ENCODE measurements at places on chromosomes 11 and 22. TPM values are rescaled to one million over a fixed set of nuclear protein-coding genes. Genes with fewer than 3 reads are reported as not detected.

- no peaks in the 10 kb centered on the region for H3K36me3 ChIP-seq
- no peaks in the 10 kb centered on the region for H3K4me1 ChIP-seq
- DNase-seq: no peak
- no peak overlapping the region for H3K27ac ChIP-seq
Observed at GRCh38 chr11:18757811-18758210, 31.8 kb upstream of the IGSF22 start.

GRCh38 chr22:27637604-27638003 is 164.0 kb downstream of the MN1 start:
- H3K4me1 ChIP-seq: no peaks in the 10 kb centered on the region
- no peak overlapping the region for H3K4me3 ChIP-seq
- DNase-seq: no peak
- H3K27me3 ChIP-seq: peaks cover 21% of the 10 kb centered on the region
- no peaks in the 10 kb centered on the region for H3K36me3 ChIP-seq

DNA sequence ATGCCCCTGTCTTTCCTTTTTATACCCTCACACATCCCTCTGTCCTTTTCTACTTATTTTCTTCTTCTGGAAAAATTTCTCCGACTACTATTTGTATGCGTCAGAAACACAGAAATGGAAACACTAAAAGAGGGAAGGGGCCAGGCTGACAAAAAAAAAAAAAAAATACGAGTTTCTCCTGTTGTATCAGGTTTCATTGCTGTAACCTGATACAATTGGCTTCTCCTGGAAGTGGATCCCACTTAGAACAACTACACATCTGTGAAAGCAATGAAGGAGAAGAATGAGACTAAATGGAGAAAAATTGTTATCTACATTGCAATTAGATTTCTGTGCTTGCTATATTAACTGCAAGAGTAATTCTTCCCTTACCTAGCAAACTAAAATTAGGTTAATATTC is 393.9 kb downstream of the GUCY1A2 start:
- no peaks in the 10 kb centered on the region for H3K4me1 ChIP-seq
- H3K36me3 ChIP-seq: no peaks in the 10 kb centered on the region
- DNase-seq: no peak
- H3K4me3 ChIP-seq: no peak overlapping the region
- no peaks in the 10 kb centered on the region for H3K27me3 ChIP-seq
- H3K27ac ChIP-seq: no peak overlapping the region

The SLC22A12 gene
- not detected for total RNA-seq

GRCh38 chr11:93984936-93985335 is 36.2 kb upstream of the HEPHL1 start:
- H3K4me3 ChIP-seq: no peak overlapping the region
- H3K27ac ChIP-seq: no peak overlapping the region
- no peaks in the 10 kb centered on the region for H3K4me1 ChIP-seq
- peaks cover 2% of the 10 kb centered on the region for H3K27me3 ChIP-seq
- DNase-seq: no peak

DNA sequence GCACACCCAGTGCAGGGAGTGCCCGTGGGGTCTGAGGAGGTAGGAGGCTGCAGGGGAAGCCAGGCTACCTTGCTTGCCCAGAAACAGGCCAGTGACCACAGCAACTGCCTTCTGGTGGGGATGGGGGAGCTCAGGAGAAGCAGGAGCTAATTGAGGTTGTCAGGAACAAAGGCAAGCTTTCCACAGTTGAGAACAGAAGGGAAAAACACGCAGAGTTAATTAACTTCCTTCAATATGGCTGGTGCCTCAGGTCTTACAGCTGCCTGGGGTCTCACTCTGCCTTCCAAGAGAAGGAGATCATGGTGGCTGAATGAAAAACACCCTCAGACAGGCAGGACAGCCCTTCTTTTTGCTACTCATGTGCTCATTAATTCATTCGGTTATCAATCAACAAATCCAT is 127.9 kb upstream of the SYT13 start:
- no peaks in the 10 kb centered on the region for H3K4me1 ChIP-seq
- H3K27ac ChIP-seq: no peak overlapping the region
- H3K27me3 ChIP-seq: peaks cover 14% of the 10 kb centered on the region
- no peaks in the 10 kb centered on the region for H3K36me3 ChIP-seq
- H3K4me3 ChIP-seq: no peak overlapping the region

- H3K4me3 ChIP-seq: no peak overlapping the region
- peaks cover 31% of the 10 kb centered on the region for H3K4me1 ChIP-seq
- no peaks in the 10 kb centered on the region for H3K36me3 ChIP-seq
- no peak overlapping the region for H3K27ac ChIP-seq
- no peak for DNase-seq
- peaks cover 1% of the 10 kb centered on the region for H3K27me3 ChIP-seq
Observed at GRCh38 chr11:69306821-69307220, 12.9 kb downstream of the MYEOV start.

The CNGA4 gene
- total RNA-seq: 1.2 TPM

- peaks cover 2% of the 10 kb centered on the region for H3K36me3 ChIP-seq
- no peak overlapping the region for H3K27ac ChIP-seq
- no peak for DNase-seq
- H3K4me1 ChIP-seq: no peaks in the 10 kb centered on the region
- no peaks in the 10 kb centered on the region for H3K27me3 ChIP-seq
Observed at GRCh38 chr22:41574847-41575381, 14.1 kb downstream of the CSDC2 start.

DNA sequence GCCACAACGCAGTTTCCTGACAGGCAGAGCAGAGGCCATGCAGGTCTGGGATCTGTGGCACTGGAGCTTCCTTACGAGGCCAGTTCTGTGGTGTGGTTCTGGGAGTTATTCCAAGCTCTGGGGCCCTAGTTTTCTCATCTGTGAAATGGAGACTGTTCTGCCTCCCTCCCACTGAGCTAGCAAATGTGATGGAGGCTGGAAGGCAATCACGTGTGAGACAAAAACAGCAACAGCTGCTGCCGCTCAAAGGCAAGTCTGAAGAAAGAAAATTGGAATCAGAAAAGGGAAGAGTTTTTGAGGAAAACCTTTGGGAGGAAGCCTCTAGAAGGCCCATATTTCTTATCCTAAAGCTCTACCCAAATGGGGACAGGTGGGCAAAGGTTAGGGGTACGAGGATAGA is 8.3 kb upstream of the RIC3 start:
- H3K36me3 ChIP-seq: no peaks in the 10 kb centered on the region
- no peak overlapping the region for H3K4me3 ChIP-seq
- H3K4me1 ChIP-seq: no peaks in the 10 kb centered on the region

The PNPLA5 gene
- total RNA-seq: not detected

DNA sequence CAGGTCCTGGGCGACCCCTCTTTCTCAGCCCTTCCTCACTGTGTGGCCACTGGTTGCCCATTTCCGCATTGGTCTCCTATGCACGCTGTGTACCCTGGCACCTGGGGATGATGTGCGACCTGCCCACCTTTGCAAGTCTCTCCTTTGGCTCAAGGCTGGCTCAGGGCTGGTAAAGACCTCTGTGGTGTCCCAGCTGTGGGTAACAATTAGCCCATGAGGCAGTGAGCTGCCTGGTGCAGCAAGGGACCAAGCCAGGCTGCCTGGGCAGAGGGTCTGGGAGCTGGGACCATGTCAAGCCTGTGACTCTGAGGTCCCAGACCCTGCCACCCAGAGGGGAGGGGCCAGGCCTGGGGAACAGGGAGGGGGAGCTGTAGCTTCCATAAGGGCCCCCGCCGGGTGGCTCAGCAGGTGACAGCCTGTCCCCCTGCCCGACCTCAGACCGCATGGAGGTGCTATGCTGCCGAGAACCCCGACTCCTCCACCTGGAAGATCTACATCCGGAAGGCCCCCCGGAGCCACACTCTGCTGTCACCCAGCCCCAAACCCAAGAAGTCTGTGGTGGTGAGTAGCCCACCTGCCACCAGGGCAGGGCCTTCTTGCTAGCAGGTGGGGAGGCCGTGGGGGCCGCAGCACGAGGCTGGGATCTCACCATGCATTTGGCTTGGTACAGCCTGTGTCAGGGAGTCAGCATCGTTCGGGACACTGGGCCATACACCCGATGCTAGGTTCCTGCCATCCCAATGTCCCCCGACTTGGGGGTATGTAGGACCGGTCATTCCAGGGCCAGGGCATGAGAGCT is 112.5 kb downstream of the KCNQ1OT1 start:
- H3K27ac ChIP-seq: no peak overlapping the region
- H3K4me1 ChIP-seq: no peaks in the 10 kb centered on the region
- H3K27me3 ChIP-seq: no peaks in the 10 kb centered on the region

DNA sequence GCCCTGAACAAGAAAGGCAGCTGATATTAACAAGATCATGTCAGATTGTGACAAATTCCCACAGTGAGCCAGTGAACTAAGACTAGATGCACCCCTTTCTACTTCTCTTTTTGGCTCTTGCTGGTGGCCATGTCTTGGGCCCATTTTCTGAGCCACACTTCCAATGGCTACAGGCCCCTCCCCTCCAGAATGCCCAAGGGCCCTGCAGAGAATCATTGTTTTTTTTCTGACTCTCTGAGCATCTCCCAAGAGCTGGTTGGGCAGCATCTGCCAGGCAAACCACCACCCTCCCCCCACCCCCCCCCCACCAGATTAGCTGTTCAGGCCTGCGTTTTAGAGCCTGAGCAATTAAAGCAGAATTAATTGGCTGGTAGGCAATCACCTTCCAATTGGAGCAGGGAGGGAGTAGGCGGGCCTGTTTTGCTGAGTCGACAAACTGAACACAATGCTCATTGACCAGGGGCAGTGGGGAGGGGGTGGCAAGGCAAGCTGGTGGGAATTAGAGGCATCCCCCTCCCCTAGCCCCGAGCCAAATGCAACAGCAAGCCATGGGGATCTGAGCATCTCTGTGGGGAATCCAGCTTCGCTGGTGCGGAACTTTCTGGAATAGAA is 541.4 kb downstream of the MN1 start:
- H3K27me3 ChIP-seq: peaks cover 26% of the 10 kb centered on the region
- no peaks in the 10 kb centered on the region for H3K36me3 ChIP-seq
- no peak for DNase-seq
- peaks cover 2% of the 10 kb centered on the region for H3K4me1 ChIP-seq

DNA sequence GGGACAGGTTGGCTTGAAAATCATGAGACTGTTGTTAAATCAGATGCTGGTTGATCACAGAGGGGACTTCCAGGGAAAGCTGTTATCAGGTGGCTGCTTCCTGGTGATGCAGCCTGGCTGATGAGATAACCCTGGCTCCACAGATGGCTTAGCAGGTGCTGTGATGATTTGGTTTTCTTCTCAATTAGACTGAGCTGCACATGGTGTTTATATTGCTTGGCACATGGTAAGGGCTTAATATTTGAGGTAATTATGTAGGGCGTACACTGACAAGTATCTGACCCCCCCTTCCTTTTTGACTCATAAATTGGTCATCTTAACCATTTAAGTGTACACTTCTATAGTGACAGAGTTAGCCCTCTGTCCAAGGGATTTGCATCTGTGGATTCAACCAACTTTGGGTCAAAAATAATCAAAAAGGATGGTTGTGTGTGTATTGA is 7.0 kb downstream of the RPS3 start:
- H3K4me3 ChIP-seq: no peak overlapping the region
- peaks cover 20% of the 10 kb centered on the region for H3K36me3 ChIP-seq
- peak overlapping the region; percentile 21 for H3K27ac ChIP-seq
- H3K27me3 ChIP-seq: no peaks in the 10 kb centered on the region
- peaks cover 52% of the 10 kb centered on the region for H3K4me1 ChIP-seq
